ENCODE measurements at places on chromosomes 4 and X.

GRCh38 chrX:25131055-25131454 lies 115.3 kb upstream of the ARX start:
- no peak for DNase-seq

DNA sequence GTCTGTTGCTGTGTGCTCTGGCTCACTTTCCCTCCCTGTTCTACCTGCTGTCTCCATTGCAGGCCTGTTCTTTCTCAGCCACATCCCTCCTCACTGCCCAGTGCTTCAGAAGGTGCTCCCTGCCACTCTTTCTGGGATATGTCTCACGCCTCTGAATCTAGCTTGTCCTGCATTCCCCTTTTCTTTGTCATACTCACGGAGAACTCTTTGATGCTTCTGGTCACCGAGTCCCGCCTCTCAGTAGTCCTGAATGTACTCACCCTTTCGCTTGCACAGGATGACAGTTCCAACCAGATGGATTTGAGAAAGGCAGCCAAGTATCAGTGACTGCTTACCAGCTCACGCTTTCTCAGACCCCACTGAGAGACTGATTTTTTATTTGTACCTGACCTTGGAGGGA lies 65.2 kb upstream of the TLR2 start:
- no peak for DNase-seq

DNA sequence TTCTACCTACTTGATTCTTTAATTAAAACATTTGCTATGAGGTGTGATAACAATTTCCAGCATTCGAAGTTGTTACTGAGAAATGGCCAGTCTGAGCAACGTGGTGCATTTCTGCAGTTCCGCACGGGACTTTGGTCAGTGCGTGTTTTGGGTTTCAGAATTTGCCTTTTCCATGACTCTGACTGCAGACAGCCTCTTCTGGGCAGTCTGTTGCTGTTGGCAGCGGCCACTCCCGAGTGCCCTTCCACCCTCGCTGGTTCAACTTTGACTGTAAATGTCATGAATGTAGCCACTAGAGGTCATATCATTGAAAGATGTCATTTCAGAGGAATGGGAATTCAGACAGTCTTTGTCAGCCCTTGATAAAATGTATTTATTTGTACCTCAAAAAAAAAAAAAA lies 53.6 kb downstream of the NOP14 start:
- no peak for DNase-seq

DNA sequence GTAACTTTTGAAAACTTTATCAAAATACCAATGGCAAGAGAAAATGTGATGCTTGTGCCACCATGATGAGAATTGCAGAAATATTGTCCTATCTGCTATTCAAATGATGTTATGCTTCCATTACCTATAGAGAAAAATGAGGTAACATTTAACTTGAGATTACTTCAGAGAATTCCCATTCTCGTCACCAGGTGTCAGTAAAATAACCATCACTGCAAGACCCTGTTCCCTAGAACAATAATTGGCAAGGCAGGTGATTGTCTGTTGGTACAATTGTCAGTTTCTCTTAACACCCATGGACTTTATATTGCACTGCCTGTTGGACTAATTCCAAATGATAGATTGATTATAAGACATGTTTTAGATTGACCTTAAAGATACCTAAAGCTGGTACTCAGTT lies 179.9 kb downstream of the GABRG1 start:
- DNase-seq: no peak
